Right renal pelvis (tissue), 4 donors: ENCODE measurements at places on chromosomes 1 and 21.

DNA sequence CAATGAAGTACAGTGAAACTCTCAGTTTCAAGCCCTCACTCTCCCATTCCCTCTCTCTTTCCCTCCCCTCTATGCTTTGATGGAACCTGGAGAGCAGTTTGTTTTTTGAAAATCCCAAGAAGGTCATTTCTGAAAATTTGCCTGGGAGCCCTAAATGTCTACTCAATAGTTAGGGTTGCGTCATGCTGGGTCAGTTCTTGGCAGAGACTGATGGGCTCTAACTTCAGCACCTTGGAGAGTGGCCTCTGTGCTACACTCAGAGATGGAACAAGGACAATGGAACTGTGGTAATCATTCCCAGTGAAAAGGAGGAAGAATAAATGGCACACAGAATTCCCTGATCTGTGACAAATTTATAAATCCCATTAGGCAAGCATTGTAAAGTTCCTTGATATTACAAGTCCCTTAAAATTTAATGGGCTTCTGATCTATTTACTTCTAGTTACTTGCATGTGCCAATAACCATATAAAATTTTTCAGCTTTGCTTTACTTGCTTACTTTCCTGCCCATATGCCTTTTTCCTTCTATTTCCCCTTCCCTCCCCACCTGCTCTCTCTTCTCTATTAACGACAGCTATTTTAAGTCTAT, 182.9 kb upstream of the KCND3 start:
- DNase-seq: peak; percentile 49

DNA sequence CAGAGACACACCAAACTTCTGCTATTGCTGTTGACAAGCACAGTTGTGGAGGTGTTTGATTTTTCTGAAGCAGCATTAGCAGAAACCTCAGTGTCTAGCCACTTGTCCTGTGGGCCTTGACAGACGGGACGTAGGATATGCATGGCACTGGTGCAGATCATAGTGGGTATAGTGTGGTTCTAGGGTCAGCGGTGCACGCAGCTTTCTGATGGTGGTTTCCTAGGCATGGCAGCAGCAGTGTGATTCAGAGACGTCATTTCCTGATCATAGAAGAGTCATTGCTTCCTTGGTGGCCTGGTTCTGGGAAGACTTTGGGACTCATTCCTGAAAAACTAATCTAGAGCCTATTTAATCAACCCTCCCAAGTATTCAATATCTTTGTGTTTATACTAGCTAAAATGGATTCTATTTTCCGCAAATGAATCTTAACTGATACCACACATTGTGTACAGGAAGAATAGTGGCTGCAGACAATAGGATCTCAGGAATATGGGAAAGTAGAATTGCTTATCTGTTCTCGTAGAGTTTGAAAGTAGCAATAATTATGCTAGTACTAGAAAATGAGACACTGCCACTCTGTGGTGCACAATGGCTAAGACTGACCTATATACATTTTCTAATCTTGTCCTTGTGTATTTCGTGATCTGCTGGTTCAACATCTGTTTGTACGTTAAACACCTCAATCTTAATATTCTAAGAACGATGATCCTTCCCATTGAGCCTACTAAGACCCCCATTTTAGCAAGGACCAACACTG, 2.8 kb upstream of the USP1 start:
- DNase-seq: no peak

GRCh38 chr21:17693801-17694200, 81.1 kb upstream of the BTG3 start:
- no peak for DNase-seq

DNA sequence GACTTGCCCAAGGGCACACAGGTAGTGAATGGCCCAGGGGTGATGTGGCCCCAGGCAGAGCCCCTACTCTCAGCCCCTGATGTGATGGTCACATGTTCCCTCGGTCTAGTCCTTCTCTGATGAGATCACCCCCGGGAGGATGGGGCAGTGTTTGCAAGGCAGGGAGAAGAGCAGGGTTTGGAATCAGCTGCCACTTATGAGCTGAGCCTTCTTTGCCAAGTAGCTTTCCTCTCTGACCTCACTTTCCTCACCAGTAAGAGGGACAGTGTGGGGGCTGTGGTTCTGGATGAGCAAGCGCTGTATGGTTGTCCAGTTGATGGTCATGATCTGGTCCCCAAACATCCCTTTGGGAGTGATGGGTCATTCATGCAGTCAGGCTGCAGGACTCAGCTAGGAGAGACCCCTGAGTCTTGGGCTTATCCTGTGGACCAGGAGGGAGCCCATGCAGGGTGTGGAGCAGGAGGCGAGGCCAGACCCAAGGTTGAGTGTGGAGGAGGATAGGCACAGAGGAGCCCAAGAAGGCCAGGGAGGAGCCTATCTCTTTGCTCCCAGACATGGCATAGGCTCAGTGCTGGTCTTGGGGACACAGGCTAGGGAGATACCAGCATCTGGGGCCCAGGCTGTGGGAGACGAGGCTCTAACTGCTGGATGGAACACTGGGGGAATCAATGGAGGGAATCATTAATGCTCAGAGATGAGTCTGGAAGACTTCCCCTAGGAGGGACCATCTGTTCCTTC, 15.9 kb upstream of the PEAR1 start:
- no peak for DNase-seq

DNA sequence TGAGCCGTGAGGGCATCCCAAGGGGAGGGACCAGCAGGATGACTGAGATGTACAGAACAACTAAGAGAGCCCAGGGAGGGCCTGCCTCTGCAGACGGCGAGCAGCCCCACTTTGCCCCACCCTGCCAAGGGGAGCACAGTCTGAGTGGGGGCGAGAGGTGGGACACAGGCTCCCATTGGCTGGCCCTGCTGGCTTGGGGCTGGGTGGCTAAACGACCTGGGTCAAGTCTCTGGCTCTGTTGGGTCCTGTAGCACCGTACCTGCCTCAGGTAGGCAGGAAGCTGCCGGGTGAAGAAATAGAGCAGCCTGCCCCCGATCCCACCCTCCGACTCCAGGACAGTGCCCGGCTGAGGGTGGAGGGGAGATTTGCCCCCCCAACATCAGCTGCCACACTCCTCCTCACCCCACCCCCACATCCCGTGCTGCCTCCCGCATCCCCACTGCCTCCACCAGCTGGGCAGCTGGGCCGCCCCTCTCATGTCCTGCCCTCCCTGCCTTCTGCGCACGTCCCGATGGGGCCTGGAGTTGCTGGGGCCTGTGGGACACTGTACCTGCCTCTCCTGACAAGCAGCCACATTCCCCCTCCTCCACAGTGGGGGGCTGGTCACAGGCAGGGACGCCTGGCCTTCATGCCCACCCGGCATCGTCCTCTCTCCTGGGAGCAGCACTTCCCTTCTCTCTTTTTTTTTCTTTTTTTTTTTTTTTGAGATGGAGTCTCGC, 12.6 kb upstream of the PLEKHG5 start:
- DNase-seq: no peak

DNA sequence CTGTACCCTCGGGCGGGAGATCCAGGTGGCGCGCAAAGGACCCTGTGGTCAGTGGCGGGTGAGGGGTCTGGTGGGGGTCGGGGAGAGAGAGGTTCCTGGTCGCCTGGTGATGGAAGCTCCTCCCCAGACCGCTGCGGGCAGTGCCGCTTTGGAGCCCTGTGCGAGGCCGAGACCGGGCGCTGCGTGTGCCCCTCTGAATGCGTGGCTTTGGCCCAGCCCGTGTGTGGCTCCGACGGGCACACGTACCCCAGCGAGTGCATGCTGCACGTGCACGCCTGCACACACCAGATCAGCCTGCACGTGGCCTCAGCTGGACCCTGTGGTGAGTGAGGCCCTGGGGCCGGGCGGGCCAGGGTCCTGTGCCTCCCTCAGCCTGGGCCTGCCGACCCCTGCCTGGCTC, 23.5 kb downstream of the AGRN start:
- DNase-seq: no peak

GRCh38 chr21:46637952-46638746, 2.7 kb downstream of the PRMT2 start:
- DNase-seq: no peak

GRCh38 chr1:211469938-211470529, 21.9 kb downstream of the RD3 start:
- peak; percentile 62 for DNase-seq

- no peak for DNase-seq
Observed at GRCh38 chr21:19993268-19993667, 1004.9 kb upstream of the NCAM2 start.

DNA sequence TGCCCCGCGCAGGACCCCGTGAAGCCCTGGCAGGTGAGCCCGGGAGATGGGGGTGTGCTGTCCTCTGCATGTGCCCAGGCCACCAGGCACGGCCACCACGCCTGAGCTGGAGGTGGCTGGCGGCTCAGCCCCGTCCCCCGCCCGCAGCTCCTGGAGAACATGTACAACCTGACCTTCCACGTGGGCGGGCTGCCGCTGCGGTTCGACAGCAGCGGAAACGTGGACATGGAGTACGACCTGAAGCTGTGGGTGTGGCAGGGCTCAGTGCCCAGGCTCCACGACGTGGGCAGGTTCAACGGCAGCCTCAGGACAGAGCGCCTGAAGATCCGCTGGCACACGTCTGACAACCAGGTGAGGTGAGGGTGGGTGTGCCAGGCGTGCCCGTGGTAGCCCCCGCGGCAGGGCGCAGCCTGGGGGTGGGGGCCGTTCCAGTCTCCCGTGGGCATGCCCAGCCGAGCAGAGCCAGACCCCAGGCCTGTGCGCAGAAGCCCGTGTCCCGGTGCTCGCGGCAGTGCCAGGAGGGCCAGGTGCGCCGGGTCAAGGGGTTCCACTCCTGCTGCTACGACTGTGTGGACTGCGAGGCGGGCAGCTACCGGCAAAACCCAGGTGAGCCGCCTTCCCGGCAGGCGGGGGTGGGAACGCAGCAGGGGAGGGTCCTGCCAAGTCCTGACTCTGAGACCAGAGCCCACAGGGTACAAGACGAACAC, 1.8 kb downstream of the TAS1R3 start:
- no peak for DNase-seq
